ENCODE measurements at places on chromosomes 5 and 9.
A peak's percentile ranks its signal among the peaks of the same experiment; 100 is the strongest.

DNA sequence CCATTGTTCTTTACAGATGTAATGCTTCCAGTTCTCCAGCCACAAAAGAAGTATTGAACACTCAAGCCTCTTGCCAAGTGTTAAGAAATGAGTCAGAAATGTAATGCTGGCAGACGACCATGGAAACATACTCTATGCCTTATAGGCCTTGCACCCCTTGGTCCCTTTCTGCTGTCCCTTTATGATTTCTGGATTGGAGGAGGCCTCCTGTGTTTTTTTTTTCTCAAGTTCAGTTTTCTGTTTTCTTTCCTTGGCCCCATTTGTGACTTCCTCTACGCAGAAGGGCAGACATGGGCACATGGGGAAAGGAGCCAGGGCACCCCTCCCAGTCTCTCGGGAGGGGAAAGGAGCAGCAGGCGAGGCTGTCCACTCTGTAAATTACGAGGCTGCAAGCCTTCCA, 53.4 kb downstream of the SNX18 start:
- DNase-seq = peak; percentile 82

- no peak for DNase-seq
Observed at GRCh38 chr5:29263915-29264351, 1929.6 kb upstream of the CDH6 start.

- DNase-seq = no peak
Observed at GRCh38 chr9:96554326-96554725, 65.3 kb downstream of the CDC14B start.

GRCh38 chr9:136117291-136117915, 1.3 kb downstream of the TMEM250 start:
- peak; percentile 36 for DNase-seq

- no peak for DNase-seq
Observed at GRCh38 chr5:54869691-54870090, 115.7 kb downstream of the ESM1 start.

DNA sequence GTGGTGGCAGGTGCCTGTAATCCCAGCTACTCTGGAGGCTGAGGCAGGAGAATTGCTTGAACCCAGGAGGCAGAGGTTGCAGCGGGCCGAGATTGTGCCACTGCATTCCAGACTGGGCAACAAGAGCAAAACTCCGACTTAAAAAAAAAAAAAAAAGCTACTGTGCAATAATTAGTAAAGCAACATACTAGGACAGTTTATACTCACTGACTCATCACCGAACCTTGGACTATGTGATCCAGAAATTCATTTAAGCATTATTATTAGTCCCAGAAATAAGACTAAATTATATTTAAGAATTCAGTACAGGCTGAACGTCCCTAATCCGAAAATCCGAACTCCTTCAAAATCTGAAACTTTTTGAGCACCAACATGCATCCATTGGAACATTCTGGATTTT, 37.8 kb downstream of the GOLPH3 start:
- DNase-seq = no peak

GRCh38 chr5:148912714-148913398, 86.4 kb downstream of the ADRB2 start:
- DNase-seq = peak; percentile 92

- no peak for DNase-seq
Observed at GRCh38 chr9:112404508-112404932, 24.6 kb downstream of the HSDL2 start.

DNA sequence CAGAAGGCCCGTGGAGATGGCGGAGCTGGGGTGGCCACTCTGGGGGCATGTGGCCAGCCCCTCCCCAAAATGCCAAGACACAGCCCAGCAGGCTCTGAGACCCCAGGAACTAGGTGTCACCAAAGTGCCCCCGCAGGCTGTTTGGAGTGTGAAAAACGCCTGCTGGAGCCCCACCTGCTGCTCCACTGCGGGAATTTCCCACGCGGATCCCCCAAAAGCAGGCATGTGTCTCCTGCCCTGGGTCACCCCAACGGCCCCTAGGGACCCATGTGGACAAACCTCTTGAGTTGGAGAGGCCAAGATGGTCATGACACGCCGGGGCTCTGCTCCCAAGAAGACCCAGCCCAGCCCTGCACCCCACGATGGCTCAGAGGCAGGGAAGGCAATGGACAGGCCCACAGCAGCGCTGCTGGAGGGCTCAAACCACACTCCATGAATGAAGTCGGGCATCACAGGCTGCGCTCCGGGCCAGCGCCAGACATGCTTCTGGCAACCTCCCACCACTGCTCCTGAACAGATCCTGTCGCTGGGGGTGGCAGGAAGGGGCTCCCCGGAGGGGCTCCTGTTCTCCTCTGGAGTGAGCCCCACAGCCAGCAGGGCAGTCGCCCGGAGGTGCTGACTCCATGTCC, 15.3 kb downstream of the NOTCH1 start:
- peak; percentile 59 for DNase-seq
